ENCODE measurements at places on chromosomes 2 and 18.

DNA sequence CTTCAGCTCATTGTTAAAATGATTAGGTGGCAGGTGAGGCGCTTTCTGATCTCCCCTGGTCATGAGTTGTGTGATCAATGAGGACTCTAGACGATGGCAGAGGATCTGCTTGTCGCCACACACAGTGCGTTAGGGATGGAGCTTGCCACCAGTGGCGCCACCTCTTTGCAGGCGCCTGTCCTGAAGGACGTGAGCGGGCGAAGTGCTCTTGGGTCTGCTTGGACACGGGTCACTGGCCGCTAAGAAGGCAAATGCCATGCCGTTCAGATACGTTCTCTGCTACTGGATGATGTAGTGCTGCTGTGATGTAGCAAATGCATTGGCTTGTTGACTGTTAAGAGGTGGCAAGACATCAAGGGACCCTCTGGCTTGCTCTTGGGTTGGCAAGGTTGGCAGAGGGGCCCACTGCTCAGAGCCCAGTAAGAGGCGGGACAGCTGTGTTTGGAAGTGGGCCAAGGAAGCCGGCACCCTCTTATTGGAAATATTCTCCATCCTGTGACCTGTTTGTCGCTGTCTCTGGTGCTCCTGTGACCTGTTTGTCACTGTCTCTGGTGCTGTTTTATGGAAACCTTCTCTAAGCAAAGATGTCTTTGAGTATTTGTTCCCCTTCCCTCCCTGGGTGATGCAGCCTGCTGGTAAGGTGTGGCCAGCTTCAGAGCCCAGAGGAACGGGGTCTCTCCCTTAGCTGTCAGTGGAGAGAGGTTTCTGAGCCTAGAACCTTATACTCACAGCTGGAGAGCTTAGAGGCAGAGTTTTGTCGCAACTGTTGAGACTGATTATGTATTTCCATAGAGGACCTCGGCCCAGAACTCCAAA is 14.6 kb downstream of the LDLRAD4 start:
- peak; percentile 62 for DNase-seq

- DNase-seq, result no peak
Measured at GRCh38 chr2:235515364-235515742, 21.5 kb downstream of the AGAP1 start.

- DNase-seq, result no peak
Measured at GRCh38 chr18:55996717-55997116, 408.7 kb upstream of the TCF4 start.

GRCh38 chr2:201237486-201238123 is 22.7 kb upstream of the CASP8 start:
- no peak for DNase-seq

GRCh38 chr18:47184419-47185050 is 8.4 kb upstream of the IER3IP1 start:
- no peak for DNase-seq
